ENCODE measurements at places on chromosomes 3 and 15.

DNA sequence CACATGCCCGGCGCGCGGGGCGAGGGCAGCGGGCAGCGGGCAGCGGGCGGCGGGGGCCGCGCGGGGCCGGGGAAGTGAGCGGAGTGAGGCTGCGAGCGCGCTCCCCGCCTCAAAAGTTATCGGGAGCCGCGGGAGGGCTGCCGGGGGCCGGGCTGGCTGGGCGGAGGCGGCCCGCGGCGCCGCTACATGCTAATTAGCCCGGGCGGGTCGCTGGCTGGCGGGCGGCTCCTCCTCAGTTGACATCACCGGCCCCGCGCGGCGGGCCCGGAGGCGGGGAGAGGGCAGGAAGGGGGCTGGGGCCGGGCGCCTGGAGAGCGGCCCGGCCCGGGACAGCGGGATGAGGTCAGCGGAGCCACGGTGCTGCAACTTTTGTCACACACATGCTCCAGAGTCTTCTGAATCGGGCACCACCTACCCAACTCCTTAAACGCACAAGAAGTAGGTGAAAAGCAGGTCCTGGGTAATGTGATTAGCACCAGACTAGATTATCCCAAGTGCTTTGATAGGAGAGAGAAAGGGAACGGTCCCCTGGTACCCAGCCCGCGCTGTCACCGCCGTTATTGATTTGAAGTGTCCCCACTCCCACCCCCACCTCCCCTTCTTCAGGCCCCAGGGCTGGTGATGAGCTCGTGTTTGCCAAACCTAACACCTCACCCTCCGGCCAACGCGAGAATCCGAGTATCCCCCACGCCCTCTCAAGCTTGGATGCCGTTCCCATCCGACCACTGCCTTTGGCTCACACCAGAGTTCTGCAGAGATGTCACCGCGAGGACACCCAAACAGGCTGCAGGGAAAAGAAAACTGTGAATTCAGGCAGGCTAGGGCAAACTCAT, at the start of gene HEG1:
Gene HEG1, minus strand, starts transcription at position 85 of the 833 bp plus-strand sequence. CDS start 107 bp downstream, outside the sequence.
- no peak for DNase-seq

DNA sequence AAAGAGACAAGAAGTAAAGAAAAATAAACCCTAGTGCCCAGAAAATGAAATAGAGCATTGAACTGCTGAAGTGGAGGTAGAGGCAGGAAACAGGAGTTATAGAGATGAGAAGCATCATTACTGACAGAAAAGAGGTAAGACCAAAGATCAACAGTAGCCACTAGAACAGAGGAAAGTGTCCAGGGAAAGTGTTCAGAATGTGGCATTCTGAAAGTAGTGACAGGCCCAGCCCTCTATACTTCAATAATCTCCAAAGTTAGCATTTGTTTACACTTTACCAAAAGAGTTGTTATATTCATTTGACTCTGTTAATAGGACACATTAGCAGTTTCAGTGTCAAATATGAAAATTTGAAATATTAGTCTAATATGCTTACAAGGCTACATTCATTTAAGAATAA, 727.1 kb upstream of the NECTIN3 start:
- no peak for DNase-seq

DNA sequence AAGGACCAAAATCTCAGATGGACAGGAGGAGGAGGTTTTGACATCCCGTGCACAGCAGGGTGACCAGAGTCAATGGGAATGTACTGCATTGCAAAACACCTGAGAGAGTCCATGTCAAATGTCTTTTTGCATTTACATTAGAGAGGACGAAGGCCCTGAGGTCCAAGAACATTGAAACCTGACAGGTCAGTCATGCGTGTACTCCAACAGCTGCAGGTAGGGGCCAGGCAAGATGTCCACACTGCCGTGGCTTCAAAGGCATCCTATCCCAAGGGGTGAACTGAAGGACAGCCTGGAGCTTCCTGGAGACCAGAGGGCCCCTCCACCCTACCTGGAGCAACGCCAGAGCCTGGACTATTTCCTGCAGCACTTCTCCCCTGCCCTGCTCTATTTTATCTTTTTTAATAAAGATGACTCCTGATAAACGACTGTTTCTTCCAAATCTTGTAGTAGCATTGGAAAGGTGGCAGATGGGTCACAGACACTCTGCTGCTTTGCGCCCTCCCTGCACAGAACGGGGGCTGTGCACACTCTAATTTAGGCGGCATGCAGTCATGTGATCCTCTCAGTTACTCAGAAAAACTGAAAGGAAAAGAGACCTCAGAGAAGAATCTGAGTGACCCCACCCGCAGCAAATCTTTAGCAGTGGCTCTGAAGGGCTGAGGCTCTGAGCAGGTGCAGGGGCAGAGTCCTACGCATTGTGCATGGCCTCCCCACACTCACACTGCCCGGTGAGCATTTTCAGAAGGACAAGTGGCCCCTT, 68.2 kb downstream of the HMCES start:
- DNase-seq, result no peak

- DNase-seq, result no peak
Observed at GRCh38 chr3:71451812-71452211, 131.7 kb downstream of the FOXP1 start.

- no peak for DNase-seq
Observed at GRCh38 chr15:95303713-95304112, 1026.8 kb upstream of the NR2F2 start.

DNA sequence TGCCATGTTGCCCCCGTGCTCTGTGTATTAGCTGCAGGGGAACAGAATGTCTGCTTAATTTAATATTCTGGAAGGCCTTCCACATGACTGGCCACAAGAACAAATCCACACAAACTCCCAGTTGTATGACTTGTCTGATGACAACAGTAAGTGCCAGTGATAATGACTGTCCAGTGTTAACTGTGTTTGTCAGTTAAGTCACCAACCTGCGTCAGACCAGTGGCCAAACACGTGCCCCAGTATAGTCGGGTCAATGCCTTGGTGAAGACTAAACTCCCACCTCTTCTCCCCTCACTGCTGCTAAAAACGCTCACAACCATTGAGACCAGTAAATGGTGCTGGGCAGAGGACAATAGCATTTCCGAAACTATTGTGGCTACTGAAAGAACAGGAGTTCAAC, 9.8 kb upstream of the ATP13A5 start:
- DNase-seq, result no peak

DNA sequence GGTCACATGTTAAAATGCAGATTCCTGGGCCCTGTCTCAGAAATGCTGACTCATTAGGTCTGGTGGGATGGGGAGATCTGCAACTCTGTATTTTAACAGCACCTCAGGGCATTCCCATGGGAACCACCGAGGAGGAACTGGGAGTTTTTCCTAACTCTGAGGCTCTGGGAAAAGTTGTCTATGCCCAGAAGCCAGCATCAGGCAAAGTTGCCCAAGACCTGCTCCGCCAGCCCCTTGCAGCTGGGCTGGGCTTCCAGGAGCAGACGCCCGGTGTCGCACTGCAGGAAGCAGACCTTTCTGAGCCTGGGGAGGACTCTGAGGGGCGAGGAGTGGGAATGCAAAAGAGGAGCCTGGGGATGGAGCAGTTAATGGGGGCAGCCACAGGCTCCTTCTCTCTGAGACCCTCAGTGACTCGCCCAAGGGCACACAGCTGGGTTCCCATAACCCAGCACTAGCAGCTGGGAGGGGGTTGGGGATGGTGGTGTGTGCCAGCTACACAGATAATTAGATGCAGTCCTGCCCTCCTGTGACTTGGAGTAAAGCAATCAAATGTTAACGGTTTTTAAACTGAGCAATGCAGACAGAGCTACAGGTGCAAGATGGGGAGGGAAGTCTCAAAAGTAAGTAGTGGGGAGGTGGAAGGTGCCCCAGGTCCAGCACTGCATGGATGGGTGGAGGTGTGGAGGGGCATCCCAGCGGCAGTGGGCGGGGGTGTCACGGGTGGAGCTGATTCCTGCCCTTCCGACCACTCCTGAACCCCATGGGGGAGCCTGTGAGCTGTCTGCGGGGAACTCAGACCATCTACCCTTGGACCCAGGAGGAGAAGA, 100.4 kb downstream of the LSM3 start:
- DNase-seq, result no peak

DNA sequence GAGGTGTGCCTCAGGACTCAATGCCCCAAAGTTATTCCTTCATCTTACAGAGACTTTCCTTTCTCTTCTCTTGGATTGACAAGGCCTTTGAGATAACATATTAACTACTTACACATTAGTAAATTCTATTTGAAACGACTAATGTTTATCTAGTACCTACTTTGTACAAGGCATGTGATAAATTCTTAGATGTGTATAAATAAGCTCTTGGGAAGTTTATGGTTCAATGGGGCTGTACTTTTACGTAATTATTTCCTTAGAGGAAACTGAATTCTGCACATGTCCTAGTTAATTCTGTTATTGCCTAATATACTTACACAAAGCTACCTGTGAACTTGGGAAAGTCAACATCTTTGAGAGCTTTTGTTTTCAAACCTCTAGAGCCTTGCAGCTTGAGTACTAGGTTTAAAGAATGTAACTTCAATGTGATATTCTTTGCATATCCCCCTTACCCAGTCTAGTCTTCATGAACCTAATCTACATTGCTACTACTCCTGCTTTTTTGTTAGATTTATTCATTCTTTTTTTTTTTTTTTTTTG, 58.5 kb upstream of the RAP2B start:
- DNase-seq, result no peak

DNA sequence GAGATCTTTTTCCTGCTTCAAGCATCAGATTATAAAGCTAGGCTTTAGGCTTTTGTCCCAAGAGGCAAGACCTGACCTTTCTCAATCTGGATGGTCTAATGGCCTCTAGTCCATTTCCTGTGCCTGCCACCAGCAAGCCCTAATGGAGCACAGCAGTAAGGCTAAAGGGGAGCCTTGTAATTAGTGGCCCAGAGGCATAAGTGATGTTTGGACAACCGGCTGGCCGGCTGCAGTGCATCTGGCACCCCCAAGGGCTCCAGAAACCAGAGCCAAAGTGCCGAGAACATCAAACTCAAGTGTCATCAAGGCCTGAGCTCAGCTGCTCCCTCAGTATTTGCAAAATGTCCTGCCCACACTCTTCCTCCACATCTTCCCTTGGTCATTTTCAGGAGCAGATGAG, 31.9 kb upstream of the RTP4 start:
- no peak for DNase-seq

DNA sequence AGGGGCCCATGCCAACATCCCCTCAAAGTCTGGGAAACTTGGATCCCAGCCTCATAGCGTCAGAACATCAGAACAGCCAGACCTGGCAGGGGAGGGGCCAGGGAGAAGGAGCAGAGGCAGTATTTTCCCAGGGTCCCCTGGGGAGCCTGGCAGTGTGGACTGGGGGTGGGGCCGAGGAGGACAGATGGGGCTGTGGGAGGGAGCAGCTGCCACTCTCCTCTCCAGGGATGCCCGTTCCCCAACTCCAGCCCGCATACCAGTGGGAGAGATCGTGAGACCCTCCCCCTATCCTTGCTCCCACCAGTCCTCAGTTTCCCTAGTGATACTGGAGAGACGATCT, 6.5 kb upstream of the DNAJB8 start:
- no peak for DNase-seq

DNA sequence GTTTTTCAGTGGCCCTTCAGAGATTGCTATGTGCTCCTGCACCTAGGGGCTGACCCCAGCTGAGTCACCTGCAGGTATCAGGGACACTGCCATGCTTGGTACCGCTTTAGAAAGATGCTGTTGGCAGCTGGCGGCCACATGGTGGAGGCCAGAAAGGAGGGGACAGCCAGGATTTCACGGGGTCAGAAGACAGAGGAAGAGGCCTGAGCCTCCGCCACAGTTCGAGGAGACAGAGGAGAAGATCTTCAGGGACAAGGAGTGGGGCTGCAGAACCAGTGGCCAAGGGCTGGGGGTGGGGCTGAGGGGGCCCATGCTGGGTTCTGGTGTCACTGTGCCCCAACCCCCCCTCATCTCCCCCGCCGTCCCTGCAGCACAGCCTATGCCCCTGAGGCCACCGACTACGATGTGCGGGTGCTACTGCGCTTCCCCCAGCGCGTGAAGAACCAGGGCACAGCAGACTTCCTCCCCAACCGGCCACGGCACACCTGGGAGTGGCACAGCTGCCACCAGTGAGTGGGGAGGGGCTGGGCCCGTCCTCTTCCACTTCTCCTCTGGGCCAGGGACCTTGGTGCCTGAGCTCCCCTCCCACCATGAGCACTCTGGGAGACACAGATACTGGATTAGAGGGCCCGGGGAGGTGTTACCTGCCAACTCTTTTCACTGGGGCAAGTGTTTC, 19.9 kb downstream of the LOXL1 start:
- no peak for DNase-seq

GRCh38 chr3:117281371-117281770, 571.8 kb downstream of the TUSC7 start:
- no peak for DNase-seq

DNA sequence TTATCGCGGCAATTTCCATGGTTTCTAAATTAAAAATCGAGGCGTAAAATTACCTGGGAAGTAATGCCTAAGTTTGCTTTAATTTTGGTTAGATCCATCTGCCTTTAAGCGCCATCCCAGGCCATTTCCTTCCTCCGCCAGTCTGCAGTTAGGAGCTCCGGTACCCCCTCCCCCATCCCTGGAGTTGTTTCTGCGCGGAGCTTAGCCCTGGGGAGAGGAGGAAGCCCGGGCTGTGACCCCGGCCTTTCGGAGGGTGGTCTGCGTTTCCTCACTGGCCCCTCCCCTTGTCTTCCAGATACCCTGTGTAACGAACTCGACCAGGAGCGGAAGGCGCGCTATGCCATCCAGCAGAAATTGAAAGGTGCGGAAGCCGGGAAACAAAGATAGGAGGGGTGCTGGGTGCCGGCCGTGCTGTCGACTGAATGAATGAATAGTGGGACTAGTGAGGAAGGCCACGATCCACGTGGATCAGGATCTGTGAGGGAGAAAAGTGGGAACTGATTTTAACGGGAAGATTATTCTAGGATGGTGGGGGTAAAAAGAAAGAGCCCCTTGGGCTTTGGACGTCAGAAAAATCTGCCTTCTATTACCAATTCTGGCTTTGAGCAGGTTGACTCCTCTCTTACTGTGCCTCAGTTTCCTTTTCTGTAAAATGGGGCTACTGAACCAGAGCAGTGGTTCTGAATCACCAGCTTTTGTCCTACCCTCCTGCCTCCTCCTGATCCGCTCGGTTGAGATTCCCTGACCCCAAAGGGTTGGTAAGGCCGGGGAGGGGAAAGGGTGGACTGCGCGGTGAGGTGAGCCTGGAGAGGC, 6.7 kb downstream of the RNU6-1 start:
- DNase-seq, result no peak

- DNase-seq, result no peak
Observed at GRCh38 chr3:68485051-68485450, 447.3 kb downstream of the TAFA4 start.

DNA sequence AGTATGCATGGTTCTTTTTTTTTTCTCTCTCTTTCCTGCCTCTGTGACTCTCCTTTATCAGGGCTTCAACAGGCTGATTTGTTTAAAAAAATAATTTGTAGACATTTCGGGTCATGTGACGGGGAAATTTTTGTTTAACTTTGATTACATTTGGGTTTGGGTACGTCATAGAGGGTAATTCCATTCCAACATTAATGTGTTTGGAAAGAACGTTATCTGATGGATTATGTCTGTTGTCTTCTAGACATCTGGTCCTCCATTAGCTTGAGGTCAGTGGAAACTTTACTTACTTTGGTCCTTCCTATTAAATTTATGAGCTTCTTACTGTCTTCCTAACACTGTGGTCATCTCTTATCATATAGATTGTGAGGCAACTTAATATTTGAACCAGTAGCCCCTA, 80.9 kb downstream of the STT3B start:
- no peak for DNase-seq

Data from mesothelial cell of epicardium (in vitro differentiated cells).